Fibroblast of skin of right quadriceps (primary cell): ENCODE measurements at places on chromosomes 3 and 15.

- no peak for DNase-seq
Measured at GRCh38 chr3:129585949-129586657, 20.4 kb downstream of the PLXND1 start.

GRCh38 chr15:33964665-33965040 is 3.6 kb upstream of the CHRM5 start:
- DNase-seq, result no peak

DNA sequence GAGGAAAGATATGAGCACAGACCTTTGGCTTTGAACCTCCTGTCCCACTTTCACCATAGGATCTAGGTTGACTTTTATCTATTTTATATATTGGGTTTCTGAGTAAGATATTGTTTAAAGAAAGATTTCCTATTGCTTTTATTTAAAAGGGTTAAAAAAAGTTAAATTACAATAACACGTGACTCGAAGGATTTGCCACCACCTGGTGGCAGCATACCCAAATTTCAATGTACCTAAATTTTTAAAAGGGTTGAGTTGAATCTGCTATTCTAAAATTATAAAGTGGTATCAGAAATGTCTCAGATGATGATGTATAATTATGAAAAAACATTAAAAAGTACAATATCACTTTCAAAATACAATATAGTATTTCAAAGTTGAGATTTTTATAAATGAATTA is 368.4 kb downstream of the MECOM start:
- DNase-seq, result peak; percentile 7

DNA sequence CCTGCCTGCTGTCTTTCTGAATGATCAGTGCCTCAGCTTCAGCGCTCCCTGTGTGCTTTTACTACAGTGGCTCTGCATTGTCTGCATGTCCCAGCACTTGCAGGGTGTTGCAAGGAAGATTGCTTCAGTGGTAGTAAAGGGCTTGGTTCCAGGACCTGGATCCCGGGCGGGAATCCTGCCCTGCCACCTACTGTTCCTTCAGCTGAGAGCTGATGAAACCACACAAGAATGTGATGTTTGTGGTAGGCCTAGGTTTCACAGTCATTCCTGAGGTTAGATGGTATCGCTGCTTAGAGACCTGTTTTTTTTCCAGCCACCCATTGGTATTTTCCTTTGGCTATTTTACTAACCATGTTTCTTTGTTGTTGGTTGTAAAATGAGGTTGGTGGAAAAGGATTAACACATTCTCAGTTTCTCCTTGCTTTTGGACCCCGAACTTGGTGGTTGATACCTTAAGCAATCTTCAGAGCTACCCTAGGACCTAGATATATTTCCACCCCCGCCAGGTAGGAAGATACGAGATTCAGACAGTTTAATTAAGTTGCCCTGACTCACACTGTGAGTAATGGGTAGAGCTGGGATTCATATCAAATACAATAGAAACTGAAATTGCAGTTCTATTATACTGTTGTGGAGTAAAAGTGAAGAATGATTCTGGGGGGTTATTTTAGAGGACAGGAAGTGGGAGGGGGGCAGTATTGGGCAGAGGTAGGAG is 11.4 kb downstream of the GPR87 start:
- DNase-seq, result peak; percentile 99

DNA sequence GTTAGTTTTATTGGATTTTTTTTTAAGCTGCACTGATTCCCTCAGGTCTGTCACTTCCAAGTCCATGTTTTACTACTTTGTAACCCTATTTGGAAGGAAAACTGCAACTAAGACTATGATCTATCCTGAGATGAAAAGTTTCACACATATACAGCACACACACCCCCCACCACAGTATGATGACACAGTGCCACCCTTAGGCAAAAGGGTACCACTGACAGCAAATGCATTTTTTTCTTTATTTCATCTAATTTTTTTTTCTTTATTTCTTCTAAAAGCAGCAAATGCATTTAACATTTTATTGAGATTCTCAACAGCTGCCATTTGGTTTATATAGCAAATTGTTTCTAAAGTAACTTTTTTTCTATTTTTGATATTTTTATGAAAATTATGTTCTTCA is 21.2 kb downstream of the NGRN start:
- DNase-seq, result peak; percentile 44
